CD8-positive, alpha-beta T cell (primary cell): ENCODE measurements at places on chromosomes 6 and 20.

- no peak for DNase-seq
Measured at GRCh38 chr6:134701301-134701700, 248.6 kb downstream of the ALDH8A1 start.

DNA sequence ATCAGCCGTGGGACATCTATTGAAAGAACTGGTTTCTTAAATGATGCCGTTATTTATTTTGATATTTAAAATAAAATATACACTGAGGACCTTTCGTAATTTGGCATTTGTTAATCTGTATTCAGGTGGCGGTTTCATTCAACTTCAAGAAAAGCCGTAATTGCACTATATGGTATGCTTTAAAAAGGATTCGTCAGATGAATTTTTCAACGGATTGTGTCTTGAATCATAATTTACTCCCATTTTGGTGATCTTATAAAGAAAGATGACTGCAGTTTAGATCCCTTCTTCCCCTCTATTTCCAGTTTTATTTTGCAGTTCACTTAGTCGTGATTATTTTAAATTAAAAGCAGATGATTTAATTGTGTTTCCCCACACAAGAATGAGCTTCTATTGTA, 761 bp downstream of the KLHL32 start:
- no peak for DNase-seq

GRCh38 chr6:11200356-11200755, 32.1 kb downstream of the NEDD9 start:
- no peak for DNase-seq

- no peak for DNase-seq
Measured at GRCh38 chr6:99287523-99287922, 62.0 kb downstream of the FAXC start.

DNA sequence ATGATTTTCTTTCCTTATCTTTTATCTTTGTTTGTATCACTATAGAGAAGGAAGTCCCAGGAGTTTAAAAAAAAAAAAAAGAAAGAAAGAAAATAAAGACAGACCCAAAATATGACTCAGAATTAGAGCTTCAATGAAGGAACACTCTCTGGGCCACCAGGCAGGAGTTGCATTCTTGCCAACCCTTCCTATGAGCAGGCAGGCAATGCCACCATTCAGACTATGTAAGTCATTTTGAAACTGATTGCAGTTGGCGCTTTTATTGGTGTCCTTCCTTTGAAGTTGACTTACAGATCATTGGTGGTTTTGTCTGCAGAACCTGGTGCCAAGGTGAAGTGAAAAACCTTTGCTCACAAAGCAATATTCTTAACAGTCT, 50.3 kb downstream of the MYB start:
- no peak for DNase-seq
